ENCODE measurements at places on chromosomes 7 and 10.

DNA sequence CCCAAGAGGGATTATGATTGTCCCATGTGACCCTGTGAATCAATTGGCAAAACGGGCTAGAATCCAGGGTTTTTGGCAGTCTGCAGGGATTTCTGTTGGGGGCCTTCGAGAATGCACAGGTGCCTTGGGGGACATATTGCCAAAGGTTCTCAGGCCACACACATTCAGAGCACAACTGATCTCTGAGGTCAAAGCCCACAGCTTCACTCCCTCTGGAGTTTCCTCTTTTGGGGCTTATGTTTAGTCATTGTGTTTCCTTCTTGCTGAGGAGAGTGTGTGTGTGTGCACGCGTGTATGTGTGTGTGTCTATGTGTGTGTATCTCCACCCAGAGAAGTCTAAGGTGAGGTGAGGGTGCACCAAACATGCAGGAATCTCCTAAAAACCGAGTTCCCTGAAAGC is 8.8 kb downstream of the PPIF start:
- no peak for DNase-seq

GRCh38 chr10:22850541-22850940 is 77.3 kb upstream of the ARMC3 start:
- DNase-seq, result no peak

DNA sequence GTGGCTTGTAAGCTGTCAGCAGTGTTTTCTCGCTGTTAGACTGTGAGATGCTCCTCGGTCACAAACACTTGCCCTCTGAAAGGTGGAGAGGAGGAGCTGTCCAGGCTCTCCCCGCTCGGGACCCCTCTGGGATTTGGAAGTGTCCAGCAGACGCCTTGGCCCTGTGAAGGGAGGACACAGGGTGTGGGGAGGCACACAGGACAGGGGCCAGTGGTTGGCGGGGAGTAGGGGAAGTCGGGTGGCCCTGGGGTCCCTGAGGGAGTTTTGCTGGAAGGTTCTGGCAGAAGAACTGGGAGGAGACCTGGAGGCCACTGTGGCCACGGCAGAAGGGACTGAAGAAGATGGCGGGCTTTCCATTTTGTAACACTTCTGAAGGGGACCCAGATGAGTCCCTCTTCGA is 47.2 kb upstream of the DPYSL4 start:
- DNase-seq, result no peak

DNA sequence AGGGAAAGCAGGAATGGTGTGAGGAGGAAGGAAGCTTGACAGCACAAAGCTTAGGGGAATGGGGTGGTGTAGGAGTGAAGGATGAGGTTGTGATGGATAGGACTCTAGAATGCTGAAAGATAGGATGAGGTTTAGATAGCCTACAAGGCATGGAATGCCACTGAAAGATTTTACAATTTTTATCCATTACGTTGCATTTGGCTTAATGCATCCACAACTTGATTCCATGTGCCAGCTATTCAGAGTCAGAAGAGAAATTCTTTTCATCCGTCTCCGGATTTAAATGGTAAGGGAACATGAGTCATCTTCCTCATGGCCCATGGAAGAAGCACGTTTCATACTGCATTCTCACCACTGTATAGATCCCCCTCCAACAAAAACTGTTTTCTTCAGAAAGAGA is 212.4 kb upstream of the BMPER start:
- no peak for DNase-seq

GRCh38 chr7:152931633-152932032 is 172.1 kb downstream of the ACTR3B start:
- DNase-seq, result peak; percentile 84

DNA sequence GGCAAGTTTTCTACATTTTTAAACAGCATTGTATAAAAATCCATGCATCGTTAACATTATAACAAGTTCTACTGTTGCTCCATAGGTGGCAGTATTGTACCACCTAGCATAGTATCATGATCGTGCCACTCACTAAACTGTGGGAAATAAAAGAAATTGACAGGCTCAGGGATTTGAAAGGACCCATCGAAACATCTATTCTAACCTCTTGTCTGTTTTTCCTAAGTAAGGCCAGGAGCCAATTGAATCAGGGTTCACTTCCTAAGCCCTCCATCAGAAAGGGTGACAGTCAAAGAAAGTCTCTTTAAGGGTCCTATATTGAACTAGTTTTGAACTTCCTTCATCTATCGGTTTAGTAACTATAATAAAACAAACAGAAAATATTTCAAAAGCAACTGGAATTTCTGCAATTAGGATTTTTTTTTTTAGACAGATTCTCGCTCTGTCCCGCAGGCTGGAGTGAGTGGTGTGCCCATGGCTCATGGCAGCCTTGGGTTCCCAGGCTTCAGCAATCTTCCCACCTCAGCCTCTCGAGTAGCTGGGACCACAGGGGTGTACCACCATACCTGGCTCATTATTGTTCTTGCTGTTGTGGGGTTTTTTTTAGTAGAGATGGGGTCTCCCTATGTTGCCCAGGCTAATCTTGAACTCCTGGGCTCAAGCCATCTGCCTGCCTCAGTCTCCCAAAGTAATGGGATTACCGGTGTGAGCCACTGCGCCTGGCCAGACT is 9.4 kb downstream of the HACD1 start:
- DNase-seq, result peak; percentile 2

GRCh38 chr7:29196971-29197595 is 2.5 kb downstream of the CHN2 start:
- no peak for DNase-seq

GRCh38 chr10:122931088-122931906 is 20.9 kb downstream of the FAM24A start:
- no peak for DNase-seq

- no peak for DNase-seq
Measured at GRCh38 chr7:81430150-81430549, 339.7 kb downstream of the HGF start.

GRCh38 chr10:119608316-119609155 is 11.8 kb upstream of the TIAL1 start:
- no peak for DNase-seq

DNA sequence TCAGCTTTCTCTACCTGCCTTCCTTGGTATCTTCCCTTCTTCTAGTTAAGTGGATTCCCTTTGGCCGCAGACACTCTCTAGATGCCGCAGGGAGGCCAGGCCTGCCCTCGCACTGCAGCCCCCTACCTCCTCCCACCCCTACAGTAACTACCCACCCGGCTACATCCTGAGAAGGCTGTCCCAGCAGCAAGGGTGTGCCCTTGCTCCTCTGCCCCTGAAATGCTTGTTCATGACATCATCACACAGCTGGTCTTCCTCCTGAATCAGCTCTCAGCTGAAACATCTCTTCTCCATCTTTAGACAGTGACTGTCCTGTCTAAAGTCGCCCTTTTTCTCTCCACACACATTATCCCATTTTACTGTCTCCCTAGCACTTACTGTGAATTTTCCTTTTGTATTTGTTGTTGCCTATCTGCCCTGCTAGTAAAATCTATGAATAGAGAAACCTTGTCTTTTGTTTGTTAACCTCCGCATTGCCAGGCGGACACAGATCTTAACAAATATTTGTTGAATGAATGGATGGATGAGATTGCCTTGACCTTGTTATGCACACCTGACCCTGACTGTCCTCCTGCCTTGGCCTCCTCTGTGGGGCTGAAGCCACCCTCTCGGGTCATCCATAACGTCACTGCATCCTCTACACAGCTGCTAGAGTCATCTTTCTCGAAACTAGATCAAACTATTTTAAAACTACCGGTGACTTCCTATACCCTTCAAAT is 108.9 kb upstream of the GATA3 start:
- no peak for DNase-seq

DNA sequence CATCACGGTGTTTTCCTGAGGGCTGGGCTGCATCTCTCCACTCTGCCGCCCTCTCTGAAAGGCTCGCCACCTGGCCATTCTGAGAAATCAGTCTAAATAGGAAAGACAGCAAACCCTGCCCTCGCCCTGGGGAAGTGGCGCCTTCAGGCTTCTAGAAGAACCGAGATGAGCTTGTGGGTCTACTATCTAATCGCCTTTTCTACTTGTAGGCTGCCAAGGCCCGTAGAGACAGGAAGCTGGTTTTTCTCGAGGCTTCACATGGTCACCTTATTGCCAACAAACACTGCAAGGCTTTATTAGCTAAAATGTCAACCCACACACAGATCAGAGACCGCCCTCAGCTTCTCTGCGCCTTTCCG is 21.4 kb downstream of the LAT2 start:
- no peak for DNase-seq

DNA sequence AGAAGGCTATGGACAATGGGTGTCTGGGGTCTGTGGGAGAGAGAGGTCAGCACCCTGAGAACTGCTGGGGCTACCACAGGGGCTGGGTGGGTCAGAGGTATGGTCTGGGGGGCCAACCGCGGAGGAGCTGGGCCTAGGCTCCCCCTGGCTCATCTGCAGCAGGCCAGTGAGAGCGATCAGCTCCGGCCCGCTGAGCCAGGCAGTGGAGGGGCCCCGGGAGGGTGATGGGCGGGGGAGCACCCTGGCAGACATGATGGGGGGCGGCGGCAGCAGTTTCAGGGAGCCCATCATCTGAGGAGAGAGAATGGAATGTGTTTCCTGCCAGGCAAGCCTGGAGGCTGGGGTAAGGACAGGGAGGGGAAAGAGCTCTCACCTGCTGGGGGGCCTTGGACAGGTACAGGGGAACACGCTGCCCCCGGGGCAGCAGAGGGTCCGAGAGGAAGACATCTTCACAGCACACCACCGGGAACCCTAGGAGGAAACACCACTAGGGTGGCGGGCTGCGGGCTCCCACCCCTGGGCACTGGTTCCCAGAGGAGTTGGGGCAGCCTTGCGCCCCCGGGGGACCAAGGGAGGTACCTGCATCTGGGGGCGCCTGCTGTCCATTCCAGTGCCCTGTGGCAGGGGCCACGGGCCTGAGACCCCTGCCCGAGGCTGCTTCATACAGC is 1.3 kb downstream of the SAP25 start:
- no peak for DNase-seq

DNA sequence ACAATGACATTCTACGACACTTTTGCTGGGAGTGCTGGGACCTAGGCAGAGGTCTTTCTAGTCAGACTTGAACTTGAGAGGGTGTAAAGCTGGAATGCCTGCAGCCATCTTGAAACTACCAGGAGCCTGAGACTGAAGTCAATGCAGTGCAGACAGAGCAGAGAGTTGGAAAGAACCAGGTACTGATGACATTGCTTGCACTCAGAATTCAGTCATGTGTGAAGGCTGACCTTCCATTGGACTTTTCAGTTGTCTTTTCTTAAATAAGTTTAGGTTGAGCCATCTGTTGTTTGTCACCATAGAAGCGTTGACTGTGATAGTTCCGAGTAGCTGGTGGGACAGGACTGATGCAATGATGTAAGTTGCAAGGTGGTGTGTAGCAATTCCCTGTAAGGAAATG is 3.1 kb upstream of the PLPP4 start:
- no peak for DNase-seq

- DNase-seq, result no peak
Measured at GRCh38 chr7:153389261-153389660, 629.7 kb downstream of the ACTR3B start.

DNA sequence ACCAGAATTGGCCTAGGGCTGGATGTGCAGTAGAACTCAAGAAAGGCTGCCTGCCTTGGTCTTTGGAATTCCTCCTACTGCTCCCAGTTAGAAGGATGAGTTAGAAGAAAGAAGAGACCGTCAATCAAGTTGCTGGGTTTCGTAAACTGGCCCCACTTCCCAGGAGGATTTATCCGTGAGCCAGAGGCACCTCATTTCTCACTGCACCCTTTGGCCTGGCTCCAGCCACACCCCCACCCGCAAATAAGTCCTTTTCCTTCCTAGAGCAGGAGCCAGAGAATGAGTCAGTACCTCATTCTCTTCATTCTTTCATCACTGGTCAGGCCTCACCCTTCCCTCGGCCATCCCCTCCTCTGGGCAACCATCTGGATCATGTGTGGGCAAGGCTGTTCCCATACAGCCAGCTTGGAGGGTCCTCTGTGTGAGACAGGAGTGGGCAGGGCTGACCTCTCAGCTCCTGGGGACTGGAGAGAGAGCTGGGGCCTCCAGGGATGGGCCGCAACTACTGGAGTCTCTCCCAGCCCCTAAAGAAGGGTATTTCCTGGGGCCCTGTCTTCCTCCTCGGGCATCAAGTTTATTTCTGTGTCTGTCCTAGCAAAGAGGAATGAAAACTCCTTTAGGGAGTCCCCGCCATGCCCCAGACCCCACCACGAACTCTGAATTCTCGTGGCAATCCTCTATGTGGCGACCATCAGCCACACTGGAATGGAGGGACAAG is 87.2 kb upstream of the DUSP5 start:
- no peak for DNase-seq

DNA sequence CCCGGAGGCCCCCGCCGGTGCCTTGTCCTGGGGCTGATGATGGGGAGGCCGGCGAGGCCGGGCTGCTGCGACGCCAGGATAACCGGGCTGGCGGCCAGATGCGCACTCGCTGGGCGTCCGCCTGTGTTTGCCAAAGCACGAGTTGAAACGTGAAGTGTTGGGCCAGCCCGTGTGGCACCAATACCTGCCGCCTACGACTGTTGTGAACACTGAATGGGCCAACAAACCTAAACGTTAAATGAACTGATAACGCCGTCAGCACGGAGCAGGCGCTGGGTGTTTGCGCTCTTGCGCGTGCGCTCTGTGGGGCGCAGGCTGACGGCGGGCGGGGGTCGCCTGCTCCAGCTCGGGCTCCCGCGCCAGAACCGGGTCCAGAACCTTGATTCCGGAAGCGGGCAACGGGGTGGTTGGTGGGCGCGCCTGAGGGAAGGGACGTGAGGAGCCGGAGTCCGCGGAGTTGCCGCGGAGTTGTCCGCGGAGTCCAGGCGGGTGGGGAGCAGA is 658 bp downstream of the CYP2E1 start:
- DNase-seq, result no peak

- no peak for DNase-seq
Measured at GRCh38 chr10:121015916-121016315, 164.8 kb downstream of the WDR11 start.

- DNase-seq, result no peak
Measured at GRCh38 chr7:142085428-142085827, 26.1 kb upstream of the MGAM2 start.

- DNase-seq, result no peak
Measured at GRCh38 chr10:86263907-86264306, 102.7 kb downstream of the GRID1 start.

DNA sequence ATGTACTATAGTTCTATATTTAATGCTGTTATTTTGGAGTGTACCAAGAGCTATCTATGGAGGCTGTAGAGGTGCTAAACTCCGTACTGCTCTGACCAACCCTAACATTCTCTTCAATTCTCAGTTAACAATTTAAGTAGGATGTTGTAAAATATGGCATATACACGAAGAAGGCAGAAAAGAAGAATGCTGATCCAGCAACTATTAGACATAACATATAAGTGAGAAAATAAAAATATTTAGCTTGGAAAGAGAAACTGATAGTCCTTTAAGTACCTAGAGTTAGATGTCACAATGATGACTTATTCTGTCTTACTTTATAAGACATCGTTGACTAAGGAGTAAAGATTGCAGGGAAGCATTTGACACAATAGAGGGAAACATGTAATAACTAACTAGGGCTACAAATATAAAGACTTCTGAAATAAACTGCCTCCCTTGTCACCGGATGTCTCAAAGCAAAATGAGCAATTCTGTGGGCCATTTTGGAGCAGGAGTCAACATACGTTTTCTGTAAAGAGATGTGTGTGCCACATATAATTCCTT is 159.5 kb downstream of the CPEB3 start:
- DNase-seq, result no peak

All from NCI-H2081 treated with DMSO at 0.1 percent for 48 hours (cell line).